Calu3 (cell line): ENCODE measurements at places on chromosomes 5 and 9. TPM values are rescaled to one million over a fixed set of nuclear protein-coding genes. Genes with fewer than 3 reads are reported as not detected.

VLDLR gene
- total RNA-seq = 17.4 and 17.8 TPM in 2 replicates

- DNase-seq = no peak
Observed at GRCh38 chr9:103082494-103082893, 87.4 kb downstream of the CYLC2 start.

SOHLH1 gene
- not detected in 2 replicates for total RNA-seq

DNA sequence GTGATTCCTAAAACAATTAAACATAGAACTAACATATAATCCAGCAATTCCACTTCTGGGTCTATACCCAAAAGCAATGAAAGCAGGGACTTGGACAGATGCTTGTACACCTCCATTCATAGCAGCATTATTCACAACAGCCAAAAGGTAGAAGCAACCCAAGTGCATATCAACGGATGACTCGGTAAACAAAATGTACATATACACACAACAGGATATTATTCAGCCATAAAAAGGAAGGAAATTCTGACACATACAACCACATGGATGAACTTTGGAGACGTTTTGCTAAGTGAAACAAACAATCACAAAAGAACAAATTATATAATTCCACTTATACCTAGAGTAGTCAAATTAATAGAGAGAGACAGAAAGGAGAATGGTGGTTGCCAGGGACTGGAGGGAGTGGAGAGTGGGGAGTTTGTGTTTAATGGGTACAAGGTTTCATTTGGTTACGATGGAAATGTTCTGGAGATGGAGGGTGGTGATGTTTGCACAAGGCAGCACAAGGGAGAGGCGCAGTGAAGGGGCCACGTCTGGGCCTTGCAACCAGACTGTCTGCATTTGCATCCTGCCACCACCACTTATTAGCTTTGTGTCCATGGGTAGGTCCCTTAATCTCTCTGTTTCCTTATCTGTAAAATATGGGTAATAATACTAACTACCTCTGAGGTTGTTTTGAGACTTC, 36.3 kb upstream of the RLN1 start:
- DNase-seq = no peak

DNA sequence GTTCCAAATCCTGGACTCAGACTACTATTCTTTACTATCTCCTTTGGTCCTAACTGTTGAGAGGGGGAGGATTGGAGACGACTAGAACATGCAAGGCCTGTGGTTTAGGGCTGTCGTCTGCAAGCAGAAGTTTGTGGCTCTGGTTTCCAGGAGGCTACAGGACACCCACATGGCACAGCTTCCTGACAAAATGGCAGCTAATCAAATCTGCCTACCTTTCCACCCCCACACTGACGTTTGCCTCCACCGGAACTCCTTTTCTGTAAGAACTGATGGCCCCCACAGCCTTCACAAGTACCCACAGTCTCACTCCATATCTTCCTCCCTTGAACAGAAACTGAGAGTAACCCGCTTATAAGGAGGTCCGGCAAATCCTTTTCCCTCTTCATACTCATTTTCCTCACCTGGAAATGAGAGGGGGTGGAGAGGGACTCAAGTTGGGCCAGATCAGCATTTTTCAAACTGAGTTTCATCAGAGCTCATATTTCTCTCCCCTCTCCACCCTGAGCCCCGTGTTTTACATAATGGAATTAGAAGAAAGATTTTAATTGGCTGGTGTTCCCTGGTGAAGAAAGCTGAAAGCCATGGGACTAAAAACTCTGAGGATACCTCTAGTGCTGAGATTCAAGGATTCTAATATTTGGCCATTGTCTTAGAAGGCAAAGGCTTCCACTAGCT, 5.2 kb downstream of the SLC31A2 start:
- DNase-seq = no peak

DNA sequence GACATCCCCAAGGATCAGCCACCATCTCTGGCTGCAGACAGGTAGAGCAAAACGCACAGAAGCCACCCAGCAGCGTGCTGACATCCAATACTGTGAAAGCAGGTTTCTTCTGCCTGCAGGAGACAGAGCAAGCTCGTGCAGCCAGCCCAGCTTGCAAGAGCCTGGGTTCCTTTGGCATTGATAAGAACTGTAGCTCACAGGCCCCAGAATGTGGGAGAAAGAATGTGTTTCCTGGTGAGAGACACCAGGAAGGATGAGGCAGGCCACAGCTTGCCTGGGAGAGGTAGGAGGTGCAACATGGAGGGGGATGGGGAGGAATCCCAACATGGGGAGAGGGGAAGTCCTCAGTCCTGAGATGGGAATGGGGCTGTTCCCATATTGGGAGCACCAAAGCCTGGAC, 34.0 kb upstream of the ARAP3 start:
- no peak for DNase-seq

GRCh38 chr5:40654377-40654991, 25.2 kb upstream of the PTGER4 start:
- DNase-seq = no peak

DNA sequence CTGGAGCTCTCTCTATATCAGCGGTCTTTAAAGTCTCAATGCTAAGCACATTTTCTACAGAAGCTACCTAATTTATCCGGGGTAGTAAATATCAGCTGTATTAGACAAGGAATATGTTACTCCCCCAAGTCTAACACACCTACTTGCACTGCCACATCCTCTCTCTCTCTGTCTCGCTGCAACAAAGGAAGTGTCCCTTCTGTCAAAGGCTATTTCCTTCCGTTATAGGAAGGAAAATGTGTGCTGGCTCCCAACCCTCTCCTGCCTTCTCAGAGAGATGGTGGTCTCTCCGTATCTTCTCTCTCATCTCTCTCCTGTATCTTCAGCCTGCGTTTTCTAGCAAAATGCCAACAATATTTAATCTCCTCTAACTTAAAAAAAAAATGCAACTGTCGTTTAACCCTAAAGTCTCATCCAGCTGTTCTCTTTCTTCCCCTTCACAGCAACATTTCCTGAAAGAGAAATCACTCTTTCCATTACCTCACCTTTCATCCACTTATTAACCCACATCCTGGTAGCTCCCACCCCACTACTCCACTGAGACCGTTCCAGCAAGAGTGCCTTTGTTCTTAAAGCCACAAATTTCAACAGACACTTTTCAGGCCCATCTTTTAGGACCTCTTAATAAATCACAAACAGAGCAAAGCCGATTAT, 2.3 kb downstream of the TTF1 start:
- DNase-seq = no peak

PDE6A gene
- total RNA-seq = not detected in 2 replicates

C5orf52 gene
- total RNA-seq = not detected in 2 replicates

GRCh38 chr9:110106661-110107060, 101.3 kb downstream of the C9orf152 start:
- DNase-seq = no peak

- DNase-seq = no peak
Observed at GRCh38 chr5:91177085-91177484, 206.0 kb downstream of the ARRDC3 start.

SLC23A1 gene
- total RNA-seq = 0.80 and 2.8 TPM in 2 replicates
